Left forelimb (tissue), 1 donor: ENCODE measurements at places on chromosomes 16 and 17.

DNA sequence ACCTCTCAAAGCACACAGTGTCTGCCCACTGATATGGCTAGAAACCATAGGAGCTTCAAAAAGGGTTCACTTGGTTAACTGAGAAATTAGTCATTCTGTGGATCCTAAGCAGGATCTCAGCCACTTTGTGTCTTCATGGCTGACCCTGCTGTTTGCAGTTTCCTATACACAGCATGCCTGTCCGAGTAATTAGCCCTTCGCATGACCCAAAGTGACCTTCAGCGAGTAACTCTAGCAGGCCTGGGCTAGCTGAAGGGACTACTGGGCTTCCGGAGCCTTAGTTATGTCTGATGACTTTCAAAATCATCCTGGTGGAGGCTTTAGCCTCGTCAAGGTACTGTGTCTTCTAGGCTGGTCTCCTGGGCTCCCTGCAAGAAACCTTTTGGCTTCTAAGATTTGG is 28.9 kb upstream of the FBXW10B start:
- DNase-seq = no peak

- no peak for DNase-seq
These were observed 192.9 kb upstream of the DYNLRB2 start for GRCh38 chr16:80347900-80348299.

DNA sequence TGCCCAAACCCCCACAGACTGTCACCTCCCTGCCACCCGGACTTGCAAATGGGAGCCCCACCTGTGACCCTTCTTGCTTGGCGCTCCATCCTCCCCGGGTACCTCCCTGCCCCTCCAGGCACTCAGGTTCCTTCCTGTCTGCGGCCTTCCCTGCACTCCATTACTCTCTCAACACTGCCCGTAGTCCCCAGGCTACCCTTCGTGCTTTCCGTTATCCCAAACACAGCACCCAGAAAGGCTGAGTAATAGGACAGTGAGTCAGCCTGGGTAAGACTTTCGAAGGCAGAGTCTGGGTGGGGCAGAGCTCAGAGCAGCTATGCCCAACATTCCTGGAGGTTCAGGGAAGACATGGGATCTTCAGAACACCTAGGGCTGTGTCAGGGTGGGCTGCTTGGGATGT is 16.6 kb upstream of the C16orf74 start:
- no peak for DNase-seq

- no peak for DNase-seq
These were observed 3.4 kb downstream of the SKA2 start for GRCh38 chr17:59151591-59151990.

DNA sequence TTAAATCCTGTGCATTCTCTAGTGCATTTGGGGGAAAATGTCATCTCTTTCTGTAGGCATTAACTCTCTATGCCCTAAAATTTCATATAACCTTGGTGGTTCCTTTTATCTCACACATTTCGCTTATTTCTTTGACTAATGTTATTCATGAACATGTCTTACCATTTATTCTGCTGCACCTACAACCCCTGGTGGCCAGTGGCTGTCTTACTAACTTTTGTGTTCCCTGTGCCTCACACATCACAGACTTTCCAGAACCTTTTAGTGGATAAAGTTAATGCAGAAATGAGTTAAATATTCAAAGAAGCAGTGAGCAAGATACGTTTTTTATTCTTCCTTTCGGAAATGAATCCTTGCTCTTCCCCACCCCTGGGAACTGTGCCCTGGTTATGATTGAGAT is 111.9 kb downstream of the CDH13 start:
- no peak for DNase-seq

DNA sequence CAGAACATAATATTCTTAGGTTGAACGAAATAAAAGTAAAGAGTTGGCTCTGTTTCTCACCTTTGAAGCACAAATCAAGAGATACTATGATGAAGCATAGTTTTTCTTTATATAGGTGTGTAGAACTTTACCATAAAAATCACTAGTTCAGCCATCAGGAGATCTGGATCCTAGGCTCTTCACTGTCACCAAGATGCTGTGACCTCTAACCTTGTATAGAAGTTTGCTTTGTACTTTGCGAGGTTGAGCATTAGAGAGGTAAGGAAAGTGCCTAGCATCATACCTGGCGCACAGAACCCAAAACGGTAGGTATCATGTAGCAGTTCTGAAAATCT is 553 bp upstream of the CDC6 start:
- no peak for DNase-seq

GRCh38 chr17:78767806-78768205 is 14.3 kb downstream of the CYTH1 start:
- no peak for DNase-seq

DNA sequence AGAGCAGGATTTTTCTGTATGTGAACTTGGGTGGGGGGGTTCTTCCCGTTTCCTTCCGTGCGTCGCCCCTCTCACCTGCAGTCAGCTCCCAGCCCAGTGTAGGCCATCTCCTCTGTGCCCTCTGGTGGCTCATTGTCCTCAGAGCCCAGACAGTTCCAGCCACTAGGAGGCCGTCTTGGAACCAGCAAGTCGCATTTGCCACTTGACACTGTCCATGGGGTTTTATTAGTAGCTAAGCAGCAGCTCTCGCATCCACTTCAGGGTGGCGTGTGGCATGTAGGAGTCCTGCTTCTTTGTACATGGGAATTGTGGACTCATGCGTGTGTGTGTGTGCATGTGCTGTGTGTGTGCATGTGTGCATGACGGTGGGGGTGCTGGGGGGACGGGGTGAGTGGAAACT is 74.0 kb downstream of the SEC14L1 start:
- DNase-seq = no peak

DNA sequence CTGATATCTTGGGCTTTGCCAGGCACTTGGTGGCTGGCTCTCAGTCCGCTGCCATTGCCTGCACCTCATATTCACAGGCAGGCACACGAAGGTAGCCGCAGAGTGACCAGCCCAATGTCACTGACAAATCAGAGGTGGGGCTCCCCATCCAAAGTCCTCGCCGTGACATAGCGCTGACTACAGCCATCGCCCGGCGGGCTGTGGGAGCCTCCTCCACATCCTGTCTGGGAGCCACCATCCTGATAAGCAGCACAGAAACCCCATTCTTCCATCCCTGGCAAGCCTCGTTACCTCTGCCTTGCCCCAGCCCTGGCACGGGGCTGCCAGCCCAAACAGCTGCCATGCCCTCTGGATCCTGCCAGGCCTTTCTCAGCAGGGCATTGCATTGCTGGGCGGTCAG is 437.8 kb downstream of the SLC39A11 start:
- no peak for DNase-seq

- DNase-seq = no peak
These were observed 1.2 kb downstream of the ARHGAP17 start for GRCh38 chr16:25013751-25014499.

- no peak for DNase-seq
These were observed 24.2 kb downstream of the SGSH start for GRCh38 chr17:80195671-80196529.

DNA sequence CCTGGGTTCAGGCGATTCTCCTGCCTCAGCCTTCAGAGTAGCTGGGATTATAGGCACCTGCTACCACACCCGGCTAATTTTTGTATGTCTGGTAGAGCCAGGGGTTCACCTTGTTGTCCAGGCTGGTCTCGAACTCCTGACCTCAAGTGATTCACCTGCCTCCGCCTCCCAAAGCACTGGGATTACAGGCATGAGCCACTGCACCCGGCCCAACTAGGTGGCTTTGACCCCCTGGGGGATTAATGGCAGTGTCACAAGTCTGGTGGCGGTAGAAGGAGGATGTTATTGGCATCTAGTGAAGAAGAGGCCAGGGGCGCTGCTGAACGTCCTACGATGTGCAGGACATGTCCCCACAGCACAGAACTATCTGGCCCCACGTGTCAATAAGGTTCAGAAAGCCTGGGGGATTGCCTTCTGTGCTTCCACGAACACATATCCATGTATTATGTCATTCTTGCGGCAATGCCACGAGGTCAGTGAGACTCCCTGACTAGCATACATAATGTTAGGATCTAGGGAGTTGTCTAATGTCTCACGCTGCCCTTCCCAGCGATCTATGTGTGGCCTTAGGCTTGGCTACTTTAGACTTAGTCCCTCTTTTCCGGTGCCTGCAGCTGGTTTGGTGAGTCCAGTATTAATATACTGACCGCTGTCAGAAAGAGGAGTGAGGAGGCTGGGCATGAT is 75.8 kb downstream of the ABCC6 start:
- DNase-seq = no peak
